Smooth muscle cell of trachea (primary cell): ENCODE measurements at places on chromosomes 6 and 20. TPM values are rescaled to one million over a fixed set of nuclear protein-coding genes. Genes with fewer than 3 reads are reported as not detected.

MYCT1 gene
- total RNA-seq = 0.44 TPM in 1 of 2 replicates, not detected in the other

C6orf163 gene
- total RNA-seq = 2.2 and 2.5 TPM in 2 replicates

RMND1 gene
- total RNA-seq = 48.6 and 48.9 TPM in 2 replicates

TRIM10 gene
- not detected in 2 replicates for total RNA-seq

MUCL3 gene
- total RNA-seq = not detected in 2 replicates

YWHAB gene
- total RNA-seq = 88.7 and 158 TPM in 2 replicates

HLA-DOA gene
- total RNA-seq = under 0.01 TPM in 1 of 2 replicates, not detected in the other

HLA-DMB gene
- 0.50 and 1.5 TPM in 2 replicates for total RNA-seq

STMN3 gene
- 27.2 and 36.7 TPM in 2 replicates for total RNA-seq

CST3 gene
- total RNA-seq = 254 and 383 TPM in 2 replicates

FBXL4 gene
- 15.0 and 15.7 TPM in 2 replicates for total RNA-seq
